Epithelial cell of proximal tubule (primary cell): ENCODE measurements at places on chromosomes 5 and 9. TPM values are rescaled to one million over a fixed set of nuclear protein-coding genes. Genes with fewer than 3 reads are reported as not detected.
A peak's percentile ranks its signal among the peaks of the same experiment; 100 is the strongest.

DNA sequence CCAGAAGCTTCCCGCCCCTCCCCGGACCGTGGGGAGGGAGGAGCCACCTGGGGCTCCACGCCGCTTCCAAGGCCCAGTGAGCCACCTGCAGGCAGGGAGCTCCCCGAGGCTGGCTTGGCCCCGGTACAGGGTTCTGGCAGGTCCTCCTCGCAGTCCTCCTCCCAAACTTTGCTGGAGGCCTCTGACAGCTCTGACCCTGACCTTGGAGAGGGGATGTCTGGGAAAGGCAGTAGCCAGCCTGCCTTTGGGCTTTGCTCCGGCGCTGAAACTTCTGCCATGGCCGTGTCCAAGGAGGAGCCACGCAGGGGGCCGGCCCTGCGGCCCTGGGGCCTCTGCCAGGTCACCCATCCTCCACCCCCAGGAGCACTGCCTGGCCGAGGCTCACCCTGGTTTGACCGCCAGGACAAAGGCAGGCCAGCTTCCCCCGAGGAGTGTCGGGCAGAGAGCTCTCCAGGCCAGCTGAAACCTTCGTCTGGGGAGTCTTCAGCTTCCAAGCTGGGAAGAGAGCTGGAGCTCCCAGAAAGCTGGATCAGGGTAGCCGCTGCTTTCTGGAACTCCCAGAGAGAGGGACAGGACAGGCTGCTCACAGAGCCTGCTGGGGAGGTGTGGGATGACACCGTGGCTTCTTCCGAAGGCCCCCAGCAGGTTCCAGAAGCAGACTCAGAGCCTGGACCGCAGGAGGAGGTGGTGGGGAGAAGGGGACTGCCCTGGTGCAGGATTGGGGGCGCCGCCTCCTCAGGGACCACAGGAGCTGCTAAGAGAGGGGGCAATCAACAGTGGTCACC lies 9.0 kb upstream of the QSOX2 start:
- DNase-seq, result no peak

GRCh38 chr5:14208071-14209021 lies 65.2 kb downstream of the TRIO start:
- DNase-seq, result no peak

DNA sequence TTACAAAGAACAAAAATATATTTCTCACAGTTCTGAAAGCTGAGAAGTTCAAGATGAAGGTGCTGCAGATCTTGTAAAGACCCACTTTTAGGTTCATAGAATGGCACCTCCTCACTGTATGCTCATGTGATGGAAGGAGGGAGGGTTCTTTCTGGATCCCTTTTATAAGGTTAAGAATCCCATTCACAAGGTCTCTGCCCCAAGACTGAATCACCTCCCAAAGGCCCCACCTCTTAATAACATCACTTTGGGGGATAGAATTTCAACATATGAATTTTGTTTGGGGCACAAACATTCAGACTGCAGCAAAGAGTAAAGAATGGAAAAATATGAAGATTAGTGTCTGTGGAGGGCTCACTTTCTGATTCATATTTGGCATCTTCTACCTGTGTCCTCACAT lies 77.1 kb upstream of the PRR16 start:
- DNase-seq, result no peak

DNA sequence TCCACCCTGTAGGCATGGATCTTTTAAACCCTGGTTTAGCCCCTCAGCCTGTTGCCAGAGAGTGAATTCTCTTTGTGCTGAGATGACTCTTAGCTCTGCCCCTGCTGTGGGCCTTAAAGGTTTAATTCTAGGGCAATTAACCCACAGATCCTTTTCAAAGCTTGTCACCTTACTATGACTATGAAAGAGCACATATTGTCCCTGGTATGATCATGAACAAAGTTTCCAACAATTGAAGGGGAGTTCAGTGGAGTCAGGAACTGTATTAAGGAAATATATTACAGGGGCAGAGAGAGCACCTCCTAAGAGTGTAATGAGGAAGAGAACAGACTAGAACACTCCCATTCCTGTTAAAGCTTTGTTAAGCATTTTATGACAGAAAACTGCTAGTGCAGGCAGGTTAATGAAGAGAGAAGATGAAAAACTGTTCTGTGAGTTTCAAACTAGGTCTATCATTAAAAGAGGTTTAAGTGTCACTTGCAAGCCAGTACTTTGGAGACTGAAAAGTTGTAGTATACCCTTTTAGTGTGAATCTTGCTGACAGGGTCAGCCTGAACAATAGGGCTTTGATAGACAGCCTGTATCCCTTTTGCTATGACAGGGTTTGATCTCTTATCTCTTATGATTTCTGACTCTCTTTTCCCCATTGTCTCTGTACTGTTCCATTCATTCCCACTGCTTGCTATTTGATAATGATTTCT lies 104.2 kb upstream of the ELL2 start:
- DNase-seq, result no peak

GRCh38 chr5:61416010-61416409 lies 84.0 kb downstream of the ZSWIM6 start:
- no peak for DNase-seq

DNA sequence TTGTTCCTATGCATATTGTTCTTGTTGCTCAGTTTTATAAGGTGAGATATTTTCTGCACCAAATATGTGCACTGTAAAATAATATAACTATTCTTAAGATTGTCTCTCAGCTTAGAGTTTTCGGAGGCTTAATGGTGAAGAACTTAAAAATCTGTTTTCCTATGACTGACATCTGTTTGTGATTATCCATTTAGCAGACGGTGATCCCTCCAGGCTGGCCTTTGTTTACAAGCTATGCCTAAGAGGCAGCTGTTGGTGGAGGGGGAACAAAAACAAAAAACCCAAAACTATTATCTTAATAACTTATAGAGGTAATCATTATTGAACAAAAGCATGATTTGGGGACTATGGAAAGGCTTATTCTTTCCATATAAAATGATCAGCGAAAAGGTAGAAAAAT lies 658 bp downstream of the PDCD1LG2 start:
- no peak for DNase-seq

DNA sequence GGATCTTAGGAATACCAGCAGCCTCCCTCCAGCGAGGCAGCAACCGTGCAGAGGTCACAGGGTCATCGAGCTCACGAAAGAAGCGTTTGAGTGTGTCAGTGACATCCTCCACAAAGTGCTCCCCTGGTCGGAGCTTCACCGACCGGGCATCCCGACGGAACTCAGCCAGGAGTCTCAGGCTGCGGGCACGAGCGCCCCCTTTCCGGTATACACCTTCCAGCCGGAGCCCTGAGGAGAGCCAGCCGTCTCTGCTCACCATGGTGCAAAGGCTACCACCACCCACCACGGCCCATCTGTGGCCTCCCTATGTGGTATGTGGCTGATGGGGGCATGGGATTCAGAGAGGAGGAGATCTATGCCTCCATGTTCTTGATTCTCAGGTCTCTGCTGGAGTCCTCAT lies 10.8 kb upstream of the FCHSD1 start:
- no peak for DNase-seq

- DNase-seq, result no peak
These were observed 189.9 kb downstream of the BNC2 start for GRCh38 chr9:16680541-16680940.

DNA sequence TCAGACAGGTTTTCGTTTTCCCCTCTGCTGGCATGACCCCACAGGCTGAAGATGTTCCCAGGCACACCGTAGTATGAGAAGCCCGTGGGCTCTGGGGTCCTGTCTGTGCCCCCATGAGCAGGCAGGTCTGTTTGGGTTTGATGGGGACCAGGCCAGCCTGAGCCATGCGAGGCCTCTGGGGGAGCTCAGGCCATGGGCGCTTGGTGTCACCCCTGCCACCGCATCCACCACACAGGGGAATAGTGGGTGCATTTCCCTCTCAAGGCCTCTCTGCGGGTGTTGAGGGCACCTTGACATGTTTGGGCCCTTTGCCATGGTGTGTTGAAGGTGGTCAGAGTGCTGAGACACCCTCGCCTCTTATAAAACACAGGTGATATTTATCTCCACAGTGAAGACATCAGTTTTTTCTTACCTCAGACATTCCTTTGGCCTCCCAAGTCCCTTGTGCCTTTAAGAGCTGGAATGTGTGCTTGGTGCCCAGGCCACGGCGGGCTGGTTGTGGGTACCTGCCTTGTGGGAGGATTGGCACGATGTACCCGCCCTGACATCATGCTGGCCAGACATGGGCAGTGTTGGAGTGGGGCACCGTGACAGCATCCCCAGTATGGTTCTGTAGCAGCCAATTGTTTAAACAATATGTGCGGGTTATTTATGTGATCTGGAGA lies 68.3 kb downstream of the WNK2 start:
- DNase-seq, result no peak

- no peak for DNase-seq
These were observed 8.0 kb downstream of the DIPK1B start for GRCh38 chr9:136720251-136720897.

- DNase-seq, result no peak
These were observed 133.3 kb upstream of the HAND1 start for GRCh38 chr5:154611341-154611767.

- DNase-seq, result no peak
These were observed 372.1 kb upstream of the RIOK2 start for GRCh38 chr5:97554977-97555643.

- no peak for DNase-seq
These were observed 151.8 kb downstream of the SLC24A2 start for GRCh38 chr9:19637084-19637483.

DNA sequence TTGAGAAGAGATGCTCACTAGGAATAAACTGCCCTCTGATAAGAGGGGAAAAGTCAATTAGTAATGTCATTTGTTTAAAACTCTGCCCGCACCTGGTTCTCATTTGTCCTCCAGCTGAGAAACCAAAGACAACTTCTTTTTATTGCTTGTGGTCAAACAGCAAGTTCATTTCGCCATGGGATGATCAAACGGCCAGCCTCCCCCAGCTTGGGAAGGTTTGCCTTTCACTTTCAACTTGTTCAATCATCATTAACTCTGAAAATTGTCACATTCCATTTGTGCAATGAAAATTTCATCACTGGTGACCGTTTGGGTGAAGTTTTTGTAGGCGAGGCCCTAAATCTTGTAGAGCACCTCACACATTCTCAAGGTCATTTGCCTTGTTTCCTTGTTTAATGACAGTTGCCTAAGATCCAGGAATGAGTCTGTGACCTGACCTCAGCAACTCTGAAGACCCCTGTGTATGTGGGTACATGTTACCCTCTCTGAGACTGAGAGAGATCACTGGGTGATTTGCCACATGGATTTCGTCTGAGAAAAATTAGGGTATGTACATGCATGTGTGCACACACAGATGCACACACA lies 117.7 kb downstream of the MARCHF3 start:
- no peak for DNase-seq

DNA sequence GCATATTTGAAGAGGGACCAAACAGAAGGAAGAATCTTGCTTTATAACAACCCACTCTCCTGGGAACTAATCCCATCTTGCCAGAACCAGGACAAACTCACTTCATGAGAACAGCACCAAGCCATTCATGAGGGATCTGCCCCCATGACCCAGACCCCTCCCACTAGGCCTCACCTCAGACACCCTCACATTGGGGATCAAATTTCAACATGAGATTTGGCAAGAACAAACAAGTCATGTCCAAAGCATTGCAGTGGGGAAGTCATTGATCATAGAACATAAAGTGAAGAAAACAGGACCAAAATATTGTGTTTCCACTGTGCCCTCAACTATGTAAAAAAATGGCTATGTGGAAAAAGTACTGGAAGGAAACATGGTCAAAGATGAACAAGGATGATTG lies 43.9 kb downstream of the MAP1B start:
- DNase-seq, result no peak

DNA sequence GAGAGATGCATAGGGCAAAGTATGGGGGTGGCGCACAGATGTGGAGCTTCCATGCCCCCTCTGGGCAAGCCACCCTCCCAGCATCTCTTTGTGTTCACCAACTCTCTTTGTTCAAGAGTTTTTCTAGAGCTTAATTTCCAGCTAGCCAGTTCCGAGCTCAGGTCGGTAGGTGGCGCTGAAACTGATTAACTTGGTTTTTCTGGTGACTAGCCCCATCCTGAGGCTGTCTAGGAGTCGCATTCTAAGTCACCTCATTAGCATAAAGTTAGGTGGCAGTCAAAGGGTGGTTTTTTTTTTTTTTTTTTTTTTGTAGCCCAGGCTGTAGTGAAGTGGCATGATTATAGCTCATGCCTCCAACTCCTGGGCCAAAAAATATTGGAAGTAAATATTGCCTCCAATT lies 476.4 kb downstream of the KDM4C start:
- DNase-seq, result no peak

DNA sequence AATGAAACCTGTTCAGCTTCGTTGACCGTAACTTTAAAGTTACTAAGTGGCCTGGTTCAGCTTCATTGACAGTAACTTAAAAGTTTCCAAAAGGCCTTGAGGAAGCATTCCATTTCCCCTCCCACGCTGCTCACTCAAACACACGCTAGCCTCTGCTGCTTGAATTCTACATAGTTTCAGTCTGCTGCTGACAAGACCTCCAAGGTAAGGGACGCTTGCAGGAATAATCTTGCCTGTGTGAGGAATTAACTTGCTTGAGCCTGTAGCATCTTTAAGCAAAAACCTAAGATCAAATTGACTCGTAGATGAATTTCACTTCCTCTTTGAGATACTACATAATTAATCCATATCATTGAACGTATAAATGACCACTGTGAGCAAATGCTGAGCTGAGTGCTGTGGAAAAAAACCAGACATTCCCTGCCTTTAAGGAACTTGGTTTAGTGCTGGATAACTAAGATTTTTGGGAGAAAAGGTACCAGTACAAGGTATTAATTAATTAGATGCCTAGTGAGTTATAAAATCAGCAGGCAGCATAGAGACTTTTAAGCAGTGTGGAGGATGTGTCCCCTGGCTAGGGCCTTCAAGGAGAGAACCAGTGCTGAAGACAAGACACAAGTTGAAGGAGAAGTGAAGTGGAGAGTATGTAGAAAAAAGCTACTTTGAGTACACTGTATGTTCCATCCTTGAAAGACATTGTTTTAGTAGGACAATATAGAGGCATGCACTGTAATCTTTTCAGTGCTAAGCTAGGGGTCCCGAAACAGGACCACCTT lies 39.2 kb downstream of the GRAMD2B start:
- peak; percentile 63 for DNase-seq

DNA sequence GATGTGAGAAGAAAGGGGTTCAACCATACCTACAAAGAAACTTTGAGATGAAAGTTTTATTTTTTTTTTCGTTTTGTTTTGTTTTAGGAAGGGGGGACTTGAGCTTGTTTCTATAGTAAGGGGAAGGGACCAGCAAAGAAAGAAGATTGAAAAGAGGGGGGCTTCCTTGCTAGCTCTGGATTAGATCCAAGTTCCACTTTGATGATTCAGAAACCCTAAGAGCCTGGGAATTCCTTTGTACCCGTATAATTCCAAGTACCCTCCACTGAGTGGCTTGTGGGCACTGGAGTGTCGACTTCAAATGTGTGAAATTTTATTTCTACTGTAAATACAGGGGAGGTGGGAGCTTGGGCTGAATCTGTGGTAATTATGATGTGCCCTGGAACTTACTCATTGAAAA lies 10.9 kb downstream of the MAMDC2 start:
- DNase-seq, result no peak

Gene TMCO6
- 9.0 and 127 TPM in 2 replicates for total RNA-seq

Gene GAS1
- total RNA-seq, result 1.7 and 3.3 TPM in 2 replicates

Gene PRDM9
- total RNA-seq, result not detected in 2 replicates

Gene IRF1
- 33.0 and 41.5 TPM in 2 replicates for total RNA-seq

Gene SCGB3A1
- 0.72 TPM in 1 of 2 replicates, not detected in the other for total RNA-seq

Gene ZDHHC11B
- 0.29 TPM in 1 of 2 replicates, not detected in the other for total RNA-seq

Gene PCDHA10
- total RNA-seq, result under 0.01 and 0.06 TPM in 2 replicates

Gene CD180
- total RNA-seq, result not detected in 2 replicates
